Cardiac septum (tissue), 1 donor: ENCODE measurements at places on chromosomes 3 and 15. TPM values are rescaled to one million over a fixed set of nuclear protein-coding genes. Genes with fewer than 3 reads are reported as not detected.

FILIP1L gene
- 120 TPM for total RNA-seq

TMF1 gene
- total RNA-seq, result 22.8 TPM

DNA sequence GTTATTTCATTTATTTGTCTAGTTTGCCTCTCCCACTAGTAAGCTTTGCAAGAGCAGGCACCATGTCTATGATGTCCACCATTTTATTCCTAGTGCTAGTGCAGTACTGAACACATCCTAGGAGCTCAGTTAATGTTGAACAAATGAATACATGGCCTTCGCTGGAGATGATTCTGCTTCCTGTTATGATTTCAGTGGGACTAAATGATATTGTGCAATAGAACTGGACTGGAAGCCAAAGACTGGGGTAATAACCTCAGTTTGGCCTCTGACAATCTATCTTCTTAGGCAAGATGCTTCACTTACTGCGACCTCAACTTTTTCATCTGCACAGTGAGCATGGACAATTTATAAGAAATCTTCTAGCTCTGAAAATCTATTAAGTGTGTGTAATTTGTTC lies 191.3 kb downstream of the ADAMTSL3 start:
- DNase-seq, result no peak

DNA sequence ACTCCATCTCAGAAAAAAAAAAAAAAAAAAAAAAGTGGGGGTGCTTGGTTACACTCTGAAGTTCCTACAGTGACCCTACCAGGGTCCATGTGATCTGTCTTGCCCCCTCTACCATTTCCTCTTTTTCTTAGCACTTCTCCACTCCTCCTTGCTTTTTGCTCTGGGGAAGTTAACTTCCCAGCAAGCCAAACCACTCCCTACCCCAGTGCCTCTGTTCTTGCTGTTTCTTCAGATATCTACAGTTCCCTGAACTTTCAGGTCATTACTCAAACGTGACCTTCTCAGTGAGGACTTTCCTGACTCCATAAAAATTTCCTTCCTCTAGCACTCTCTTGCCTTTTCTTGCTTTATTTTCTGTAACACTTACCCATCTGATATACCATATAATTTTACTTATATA lies 61.1 kb upstream of the GCNT3 start:
- no peak for DNase-seq

GRCh38 chr3:187677604-187678003 lies 7.4 kb upstream of the SST start:
- DNase-seq, result no peak
